Skeletal muscle cell (primary cell): ENCODE measurements at places on chromosomes 1 and 21.
A peak's percentile ranks its signal among the peaks of the same experiment; 100 is the strongest.

DNA sequence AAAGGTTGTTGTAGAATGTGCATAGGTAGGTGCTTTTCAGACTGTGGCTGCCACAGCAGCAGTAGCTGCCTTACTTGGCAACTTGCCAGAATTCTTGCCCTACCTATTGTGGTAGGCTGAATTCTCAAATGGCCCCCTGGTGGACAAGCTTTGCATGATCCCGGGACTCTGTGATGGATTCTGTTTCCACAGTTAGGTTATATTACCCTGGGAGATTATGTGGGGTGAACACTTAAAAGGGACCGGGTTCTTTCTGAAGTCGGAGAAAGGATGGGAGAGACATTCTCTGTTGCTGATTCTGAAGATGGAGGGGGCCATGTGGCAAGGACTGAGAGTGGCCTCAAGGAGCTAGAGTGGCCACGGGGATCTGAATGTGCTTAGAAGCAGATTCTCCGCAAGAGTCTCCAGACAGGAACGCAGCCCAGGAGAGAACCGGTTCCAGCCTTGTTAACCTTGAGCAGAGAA lies 32.1 kb upstream of the KCNE1 start:
- no peak for DNase-seq

DNA sequence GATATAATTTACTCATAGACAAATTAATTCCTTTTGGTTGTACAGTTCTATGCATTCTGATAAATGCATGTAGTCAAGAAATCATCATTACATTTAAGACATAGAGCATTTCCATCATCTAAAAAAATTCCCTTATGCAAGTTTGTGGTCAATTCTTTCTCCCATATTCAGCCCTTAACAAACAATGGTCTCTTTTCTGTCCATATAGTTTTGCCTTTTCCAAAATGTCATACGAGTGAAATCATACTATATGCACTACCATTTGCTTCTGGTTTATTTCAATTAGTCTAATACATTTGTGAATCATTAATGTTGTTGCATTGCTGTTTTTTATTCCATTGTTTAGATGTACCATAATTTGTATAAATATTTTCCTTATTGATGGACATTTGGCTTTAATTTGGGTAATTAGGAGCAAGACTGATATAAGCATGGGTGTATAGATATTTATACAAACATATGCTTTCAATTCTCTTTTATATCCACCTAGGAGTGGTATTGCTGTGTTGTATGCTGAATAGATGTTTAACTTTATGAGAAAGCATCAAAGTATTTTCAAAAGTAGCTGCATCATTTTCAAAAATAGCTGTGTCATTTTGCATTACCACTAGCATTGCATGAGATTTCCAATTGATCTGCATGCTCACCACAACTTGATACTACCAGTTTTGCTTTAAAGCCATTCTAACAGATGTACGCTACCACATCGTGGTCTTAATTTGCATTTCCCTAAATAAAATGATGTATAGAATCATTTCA lies 397.0 kb upstream of the ADAMTS5 start:
- no peak for DNase-seq

DNA sequence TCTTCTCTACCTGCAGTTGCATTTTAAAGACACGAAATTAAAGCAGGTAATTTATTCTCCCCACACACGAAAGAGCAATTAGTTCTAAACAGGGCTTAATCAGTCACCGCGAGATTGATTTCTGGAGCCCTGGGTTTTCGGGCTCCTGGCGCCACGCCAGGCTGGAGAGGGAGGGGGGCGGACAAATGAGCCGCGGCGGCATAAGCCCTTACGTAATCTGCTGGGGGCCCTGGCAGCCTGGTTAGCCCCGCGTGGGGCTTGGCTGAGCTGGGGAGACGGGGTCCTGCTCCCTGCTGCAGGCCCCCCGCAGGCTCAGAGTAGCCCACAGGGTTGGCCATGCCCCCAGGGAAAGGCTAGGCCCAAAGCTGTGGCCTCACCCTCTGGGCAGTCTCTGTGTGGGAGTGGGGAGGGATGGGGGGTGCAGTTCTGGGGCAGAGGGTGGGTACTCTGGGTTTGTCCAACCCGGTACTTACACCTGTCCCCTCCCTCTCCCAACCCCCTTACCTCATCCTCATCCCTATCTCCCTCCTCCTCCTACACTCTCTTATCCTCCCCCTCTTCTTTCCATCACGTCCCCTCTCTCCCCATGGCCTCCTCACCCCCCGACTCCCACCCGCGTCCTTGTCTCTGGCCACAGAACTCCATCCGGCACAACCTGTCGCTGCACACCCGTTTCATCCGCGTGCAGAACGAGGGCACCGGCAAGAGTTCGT lies 19.9 kb downstream of the FOXO6 start:
- no peak for DNase-seq

DNA sequence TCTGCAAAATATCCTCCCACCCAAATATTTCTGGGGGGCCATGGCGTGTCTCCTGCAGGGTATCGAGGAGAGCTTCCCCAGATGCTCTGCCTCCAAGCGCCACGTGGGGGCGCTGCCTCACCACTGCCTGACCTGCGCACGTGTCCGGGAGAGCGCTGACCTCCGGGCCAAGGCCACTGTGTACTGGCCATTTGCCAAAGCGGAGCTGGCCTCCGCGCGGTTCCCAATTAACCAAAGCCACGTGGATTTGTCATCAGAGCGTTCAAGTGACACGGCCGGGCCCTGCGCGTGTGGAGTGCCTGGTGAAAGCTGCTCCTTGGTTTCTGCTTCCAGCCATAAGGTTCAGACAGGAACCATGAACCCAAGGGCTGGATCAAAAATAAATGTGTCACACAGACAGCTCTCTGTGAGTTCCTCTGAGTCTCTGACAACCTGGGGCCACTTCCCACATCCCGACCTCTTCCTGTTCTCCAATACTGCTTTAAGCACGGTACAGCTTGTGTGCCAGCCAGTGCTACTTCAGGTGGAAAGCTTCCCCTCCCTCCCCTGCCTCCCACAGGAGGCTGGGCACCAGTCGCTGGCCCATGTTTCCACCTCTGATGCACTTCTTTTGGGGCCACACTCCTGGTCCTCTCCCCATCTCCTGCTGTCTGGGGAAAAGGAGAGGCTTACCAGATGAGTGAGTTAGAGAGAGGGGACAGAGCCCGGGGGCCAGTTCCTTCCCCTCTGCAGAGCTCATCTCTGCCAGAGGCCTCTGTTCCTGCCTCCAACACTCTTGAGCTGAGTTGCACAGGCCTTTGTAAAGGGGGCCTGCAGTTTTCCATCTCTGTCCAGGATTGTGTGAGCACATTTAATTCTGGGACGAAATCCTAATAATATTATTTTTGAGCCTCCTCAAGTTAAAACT lies 26.1 kb downstream of the ZP4 start:
- no peak for DNase-seq

- no peak for DNase-seq
Measured at GRCh38 chr1:119347858-119348257, 20.7 kb upstream of the HAO2 start.

DNA sequence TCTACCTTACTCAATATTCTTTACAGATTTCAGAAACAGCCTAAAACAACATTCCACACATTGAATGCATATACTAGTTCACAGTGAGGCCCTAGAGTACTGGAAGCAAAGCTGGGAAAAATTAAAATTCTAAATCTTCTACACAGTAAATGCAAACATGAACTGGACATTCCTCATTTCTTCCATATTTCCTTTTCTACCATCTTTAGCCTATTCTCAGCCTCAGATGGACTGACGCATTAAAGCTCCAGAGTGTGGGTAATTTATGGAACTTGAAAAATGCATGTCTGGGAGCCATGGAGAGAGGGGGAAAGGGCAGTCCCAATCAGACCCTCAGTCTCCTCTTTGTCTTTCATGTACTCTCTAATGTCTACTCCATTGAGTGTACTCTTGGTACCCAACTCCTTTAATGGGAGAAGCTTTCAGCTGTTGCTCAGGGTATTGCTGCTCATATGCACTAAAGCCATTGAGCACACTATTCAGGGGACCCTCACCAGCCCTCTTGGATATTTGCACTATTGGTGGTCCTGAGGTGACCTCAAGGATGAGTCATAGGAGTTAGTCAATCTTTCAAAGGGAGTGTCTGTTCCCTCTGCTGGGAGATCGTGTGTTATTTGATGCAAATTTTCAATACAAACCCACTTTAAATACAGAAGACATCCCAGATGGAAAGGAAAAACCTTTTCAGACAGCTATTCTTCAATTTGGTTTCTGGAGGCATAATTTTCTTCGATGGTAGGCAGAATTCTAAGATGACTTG lies 83.3 kb upstream of the KCNJ15 start:
- no peak for DNase-seq

- DNase-seq = no peak
Measured at GRCh38 chr1:81034291-81034690, 766.4 kb upstream of the ADGRL2 start.

DNA sequence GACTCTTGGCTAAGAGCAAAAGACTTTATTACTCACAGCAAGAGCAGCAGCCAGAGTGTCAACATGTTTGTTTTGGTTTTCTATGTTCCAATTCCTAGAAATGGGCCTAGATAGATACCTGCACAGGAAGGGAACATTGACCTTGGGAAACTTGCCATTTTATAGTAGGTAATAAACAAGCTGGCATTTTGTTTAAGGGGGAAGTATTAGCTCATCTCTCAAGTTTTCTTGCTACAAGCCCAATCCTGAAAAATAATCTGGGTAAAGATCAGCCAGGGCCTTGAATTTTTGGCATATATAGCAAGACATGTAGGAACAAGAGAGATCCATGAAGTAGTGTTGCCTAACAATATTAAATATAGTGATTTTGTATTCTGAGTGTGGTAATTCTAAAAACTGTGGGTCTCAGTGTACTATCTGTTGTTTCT lies 51.4 kb upstream of the RGL1 start:
- DNase-seq = no peak

- peak; percentile 76 for DNase-seq
Measured at GRCh38 chr1:145782272-145783099, 41.4 kb downstream of the RNF115 start.

GRCh38 chr1:150724336-150724735 lies 3.6 kb upstream of the HORMAD1 start:
- DNase-seq = no peak

- DNase-seq = no peak
Measured at GRCh38 chr21:36955783-36956182, 10.7 kb downstream of the HLCS start.

GRCh38 chr1:182614796-182615454 lies 10.7 kb upstream of the RGS16 start:
- DNase-seq = no peak

DNA sequence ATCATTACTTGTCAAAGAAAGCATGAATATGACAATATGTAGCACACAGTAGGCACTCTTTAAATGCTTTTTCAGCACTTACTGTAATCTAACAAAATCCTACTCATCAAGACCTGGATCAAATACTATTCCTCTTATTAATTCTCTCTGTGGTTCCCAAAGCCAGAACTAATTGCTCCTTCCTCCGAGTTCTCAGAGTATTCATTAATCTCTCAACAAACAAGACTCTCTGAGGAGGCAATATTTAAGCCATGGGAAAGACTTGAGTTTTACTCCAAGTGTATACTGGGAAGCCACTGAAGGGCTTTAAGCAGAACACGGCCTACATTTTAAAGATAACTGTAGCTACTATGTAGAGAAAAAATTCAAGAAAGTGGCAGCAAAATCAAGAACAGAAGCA lies 79.7 kb downstream of the ENAH start:
- no peak for DNase-seq

- peak; percentile 62 for DNase-seq
Measured at GRCh38 chr1:109371341-109371739, 26.4 kb downstream of the SORT1 start.

GRCh38 chr1:229941831-229942230 lies 125.2 kb upstream of the GALNT2 start:
- no peak for DNase-seq

DNA sequence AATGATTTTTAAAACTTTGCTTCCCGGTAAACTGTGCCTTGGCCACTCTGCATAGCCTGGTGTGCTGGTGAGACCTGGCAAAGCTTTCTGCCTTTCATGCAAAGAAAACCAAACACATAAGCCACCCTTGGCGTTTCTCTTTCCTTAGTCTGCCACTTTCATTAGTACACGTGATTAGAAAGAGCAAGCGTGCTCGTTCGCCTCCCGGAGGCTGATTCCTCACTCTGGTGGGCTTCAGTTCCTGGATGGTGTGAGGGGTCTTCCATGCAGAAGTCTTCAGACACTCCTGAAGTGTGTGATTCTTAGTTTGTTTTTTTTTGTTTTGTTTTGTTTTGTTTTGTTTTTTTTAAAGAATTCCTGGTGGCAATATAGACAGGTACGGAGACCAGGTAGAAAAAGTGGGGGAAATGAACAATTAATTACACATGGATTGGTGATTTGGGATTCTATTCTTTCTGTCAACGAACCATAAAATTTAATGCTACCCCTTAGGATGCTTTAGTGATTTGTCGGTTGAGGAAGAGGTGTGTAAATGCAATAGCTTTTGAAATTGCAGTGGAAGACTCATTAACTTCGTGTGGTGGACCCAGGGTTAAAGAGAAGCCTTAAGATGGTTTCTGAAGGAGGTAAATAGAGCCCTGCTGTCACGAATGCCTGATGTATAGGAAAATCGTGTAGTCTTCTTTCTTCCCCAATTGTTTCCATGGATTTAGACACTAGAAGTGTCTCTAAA lies 2.1 kb downstream of the GALNT2 start:
- no peak for DNase-seq

GRCh38 chr1:205672395-205672889 lies 7.9 kb downstream of the SLC45A3 start:
- DNase-seq = no peak

DNA sequence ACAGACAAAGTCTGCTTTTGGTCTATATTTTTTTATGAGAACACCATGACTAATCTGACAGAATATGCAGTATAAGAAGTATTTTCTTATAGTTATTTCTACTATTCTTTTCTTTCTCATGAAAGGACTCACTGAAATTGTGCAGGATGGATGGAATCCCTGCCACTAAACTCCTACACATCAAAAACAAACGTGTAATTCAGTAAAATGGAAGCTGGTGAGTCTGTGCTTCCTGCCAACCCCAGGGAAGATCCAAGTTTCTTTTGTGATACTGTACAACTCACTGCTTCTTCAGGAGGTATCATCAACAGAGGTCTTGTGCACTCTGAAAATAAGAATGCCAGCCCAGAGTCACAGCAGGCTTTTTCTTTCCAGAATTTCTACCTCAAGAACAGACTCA lies 241.2 kb downstream of the MRPL39 start:
- no peak for DNase-seq

DNA sequence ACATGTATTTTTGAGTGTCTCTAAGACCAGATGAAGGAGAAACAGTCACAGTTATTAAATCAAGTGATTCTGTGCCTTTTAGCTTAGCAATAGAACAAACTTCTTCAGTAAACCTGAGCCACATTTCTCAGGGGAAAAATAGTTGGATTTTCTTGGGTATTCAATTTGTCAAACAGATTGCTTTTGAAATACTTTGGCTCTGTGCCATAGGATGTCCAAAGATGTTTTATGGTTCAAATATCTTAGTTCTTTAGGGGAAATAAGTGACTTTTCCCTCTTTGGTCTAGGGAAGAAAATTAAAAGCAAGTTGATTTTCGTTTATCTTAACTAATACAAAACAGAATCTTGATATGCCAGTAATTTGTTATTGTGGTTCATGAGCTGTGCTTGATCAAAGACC lies 125.9 kb downstream of the ATP5PO start:
- peak; percentile 38 for DNase-seq

GRCh38 chr1:173661271-173661670 lies 8.4 kb downstream of the ANKRD45 start:
- DNase-seq = no peak

- DNase-seq = no peak
Measured at GRCh38 chr1:227654858-227655752, 80.0 kb downstream of the JMJD4 start.

- no peak for DNase-seq
Measured at GRCh38 chr21:17427157-17427556, 85.7 kb upstream of the CXADR start.
